NCI-H187 treated with DMSO at 0.1 percent for 48 hours (cell line): ENCODE measurements at places on chromosomes 4 and X.

- DNase-seq = peak; percentile 80
Observed at GRCh38 chrX:29233592-29234183, 646.4 kb downstream of the IL1RAPL1 start.

DNA sequence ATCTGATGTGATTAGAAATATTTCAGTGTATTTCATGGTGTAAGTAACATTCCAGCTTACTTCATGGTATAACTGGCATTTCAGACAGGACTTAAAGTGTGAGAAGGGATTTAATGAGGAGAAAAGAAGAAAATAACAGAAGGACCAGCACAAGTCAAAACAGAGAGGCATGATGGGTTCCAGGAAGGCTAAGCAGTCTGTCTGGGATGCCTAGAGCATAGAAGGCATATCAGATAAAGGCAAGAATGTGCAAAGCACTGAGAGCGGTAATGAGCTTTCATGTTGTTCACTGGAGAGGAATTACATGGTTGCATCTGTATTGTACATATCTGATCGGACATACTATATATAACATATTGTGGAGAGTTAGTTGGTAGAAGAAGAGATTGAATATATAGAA lies 54.2 kb downstream of the GRID2 start:
- no peak for DNase-seq

- DNase-seq = no peak
Observed at GRCh38 chr4:86977621-86978184, 42.9 kb downstream of the AFF1 start.

DNA sequence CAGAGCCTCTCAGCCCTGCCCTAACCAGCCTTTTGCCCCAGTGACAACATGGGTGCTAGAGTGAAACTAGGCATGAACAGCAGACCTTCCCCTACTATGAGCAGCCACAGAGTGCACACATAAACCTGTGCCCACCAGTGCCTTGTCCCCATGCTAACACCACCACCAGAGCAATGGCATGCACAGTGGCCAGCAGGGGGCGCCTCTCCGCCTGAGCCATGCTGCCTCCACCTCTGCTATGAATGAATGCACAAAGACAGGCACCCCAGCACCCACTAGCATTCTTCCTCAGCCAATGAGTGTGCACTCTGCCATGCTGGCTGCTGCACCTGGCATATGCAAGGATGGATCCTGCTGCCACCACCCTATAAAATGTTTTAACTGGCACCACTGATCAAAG lies 286.9 kb upstream of the FGF16 start:
- DNase-seq = no peak

DNA sequence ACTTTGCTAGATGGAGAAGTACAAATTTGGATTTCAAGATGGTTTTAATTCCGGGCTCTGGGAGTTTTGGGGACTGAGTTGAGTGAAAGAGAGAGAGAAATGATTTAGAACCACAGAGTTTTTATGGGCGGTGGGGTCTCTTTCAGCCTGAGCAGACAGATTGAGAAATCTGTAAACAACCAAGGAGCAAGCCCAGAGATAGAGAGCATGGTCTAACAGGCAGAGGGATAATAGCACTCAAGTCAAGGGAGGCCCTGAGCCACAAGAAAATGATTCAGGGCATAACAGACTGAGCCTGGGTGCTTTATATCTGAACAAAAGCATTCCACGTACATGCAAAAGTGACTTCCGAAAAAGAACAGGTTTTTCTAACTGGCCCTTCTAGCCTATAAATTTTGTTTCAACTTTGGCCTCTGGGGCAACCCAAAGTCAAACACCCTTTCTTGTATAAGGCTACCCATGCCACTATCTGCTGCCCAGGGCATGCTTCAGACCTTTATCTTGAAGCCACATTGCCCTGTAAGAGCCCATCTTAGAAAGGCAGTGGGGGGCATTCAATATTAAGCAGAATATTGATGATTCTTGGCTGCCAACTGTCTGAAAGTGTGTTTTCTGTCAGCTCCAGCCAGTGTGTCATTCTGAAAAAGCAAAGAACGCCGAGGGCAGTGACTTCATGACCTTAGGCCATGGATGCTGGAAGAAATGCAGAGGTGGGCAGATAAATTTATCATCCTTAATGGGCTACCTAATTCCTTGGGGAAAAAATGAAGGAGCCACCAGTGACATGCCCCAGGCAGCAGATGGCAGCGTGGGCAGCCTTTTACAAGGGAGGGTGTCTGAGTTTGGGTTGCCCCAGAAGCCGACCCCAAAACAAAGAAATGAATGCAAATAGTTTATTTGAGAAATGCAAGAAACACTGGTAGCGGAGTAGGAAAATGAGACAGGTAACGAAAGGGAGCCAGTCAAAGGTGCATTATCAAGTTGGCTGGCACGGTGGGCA lies 637.6 kb downstream of the MID1IP1 start:
- no peak for DNase-seq

- DNase-seq = no peak
Observed at GRCh38 chr4:79852305-79852730, 220.7 kb downstream of the ANTXR2 start.
